CD4-positive, alpha-beta T cell (primary cell): ENCODE measurements at places on chromosomes 12 and 14. TPM values are rescaled to one million over a fixed set of nuclear protein-coding genes. Genes with fewer than 3 reads are reported as not detected.

The PDZRN4 gene
- total RNA-seq, result not detected

DNA sequence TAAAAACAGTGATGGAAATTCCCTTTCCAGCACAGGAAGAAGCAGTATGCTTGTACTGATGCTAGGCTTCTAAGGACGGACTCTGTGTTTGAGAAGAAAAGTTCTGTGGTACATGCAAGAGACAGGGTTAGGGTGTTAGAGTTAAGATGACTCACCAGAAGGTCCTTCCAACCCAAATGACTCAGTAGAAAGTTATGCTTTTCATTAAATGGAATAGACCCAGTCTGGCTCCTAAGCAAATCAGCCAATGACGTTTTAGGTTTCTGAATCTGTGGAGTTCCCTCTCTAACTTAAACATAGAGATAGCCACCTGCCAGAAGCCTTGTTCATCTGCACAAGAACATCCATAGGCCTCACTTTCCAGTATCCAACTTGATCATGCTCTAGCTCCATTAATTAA, 5.7 kb downstream of the PTHLH start:
- H3K27me3 ChIP-seq, result peaks cover 39% of the 10 kb centered on the region
- H3K36me3 ChIP-seq, result no peaks in the 10 kb centered on the region
- H3K4me1 ChIP-seq, result peaks cover 14% of the 10 kb centered on the region
- no peak for DNase-seq

DNA sequence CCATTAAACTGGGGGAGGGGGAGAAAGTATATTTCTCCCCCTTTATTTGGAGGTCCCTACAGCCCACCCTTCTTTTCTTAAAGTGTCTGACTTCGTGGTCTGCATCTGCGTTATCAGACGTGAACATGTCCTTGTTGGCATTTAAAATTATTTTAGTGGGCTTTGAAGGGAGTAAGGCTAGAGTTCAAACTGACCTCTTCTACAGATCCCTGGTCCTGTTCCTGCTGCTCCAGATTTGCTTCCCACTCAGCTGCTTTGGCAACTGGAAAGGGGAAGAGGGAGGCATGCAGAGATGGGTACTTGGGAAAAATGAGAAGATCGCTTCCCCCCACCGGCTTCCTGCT, 611 bp upstream of the SIX6 start:
- H3K36me3 ChIP-seq, result no peaks in the 10 kb centered on the region
- peaks cover 97% of the 10 kb centered on the region for H3K27me3 ChIP-seq
- peaks cover 30% of the 10 kb centered on the region for H3K4me1 ChIP-seq

The PIWIL1 gene
- not detected for total RNA-seq

- H3K27ac ChIP-seq, result no peak overlapping the region
- H3K36me3 ChIP-seq, result no peaks in the 10 kb centered on the region
- no peak for DNase-seq
- H3K4me3 ChIP-seq, result no peak overlapping the region
Observed at GRCh38 chr12:5395443-5396271, 36.3 kb upstream of the NTF3 start.

The ACTR6 gene
- total RNA-seq, result 21.3 TPM

GRCh38 chr14:30966415-30967363, 58.8 kb upstream of the AP4S1 start:
- no peak for DNase-seq
- no peaks in the 10 kb centered on the region for H3K27me3 ChIP-seq
- H3K27ac ChIP-seq, result no peak overlapping the region
- peaks cover 14% of the 10 kb centered on the region for H3K36me3 ChIP-seq

DNA sequence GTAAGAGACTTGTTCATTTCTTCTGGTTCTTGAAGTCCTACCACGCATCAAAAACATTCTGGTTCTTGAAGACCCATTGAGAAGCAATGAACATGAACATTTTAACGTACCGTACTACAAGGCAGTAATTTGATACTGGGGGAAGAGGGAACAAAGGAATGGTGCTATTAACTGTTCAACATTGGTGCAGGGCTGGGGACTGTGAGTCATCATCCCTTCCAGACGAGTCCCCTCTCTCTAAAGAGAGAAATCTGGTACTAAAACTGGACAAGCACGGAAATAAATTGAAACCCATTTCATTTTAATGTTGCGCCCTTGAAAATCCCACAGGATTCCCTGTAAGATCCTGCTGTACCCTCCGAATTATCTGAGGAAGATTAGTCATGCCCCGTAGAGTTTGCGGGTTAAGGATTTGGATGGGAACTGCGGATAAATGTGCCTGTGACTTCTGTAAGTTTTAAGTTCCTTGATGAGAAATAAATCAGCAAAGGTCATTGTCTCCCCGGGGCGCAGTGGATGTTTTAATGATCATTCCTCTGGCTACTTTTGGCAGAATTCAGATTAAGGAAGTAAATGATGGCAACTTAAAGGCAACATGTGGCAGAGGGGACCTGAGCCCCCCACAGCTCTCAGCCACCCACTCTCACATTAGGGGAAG, 78.6 kb downstream of the KCNK13 start:
- no peaks in the 10 kb centered on the region for H3K4me1 ChIP-seq
- no peak overlapping the region for H3K4me3 ChIP-seq
- H3K27ac ChIP-seq, result no peak overlapping the region
- no peaks in the 10 kb centered on the region for H3K36me3 ChIP-seq

DNA sequence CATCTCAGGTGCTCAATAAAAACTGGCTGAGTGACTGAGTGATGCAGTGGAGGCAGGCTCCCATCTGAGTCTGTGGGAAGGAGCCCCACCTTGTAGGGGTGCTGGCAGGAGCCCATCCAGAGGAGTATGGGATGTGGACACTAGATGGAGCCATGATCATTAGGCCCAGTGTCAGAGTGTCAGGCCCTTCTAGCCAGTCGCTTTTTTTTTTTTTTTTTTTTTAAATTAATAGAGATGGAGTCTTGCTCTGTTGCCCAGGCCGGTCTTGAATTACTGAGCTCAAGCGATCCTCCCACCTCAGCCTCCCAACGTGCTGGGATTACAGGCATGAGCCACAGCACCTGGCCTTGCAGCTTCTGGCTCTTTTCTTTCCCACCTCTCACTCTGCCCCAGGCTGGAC, 11.5 kb downstream of the RITA1 start:
- no peak overlapping the region for H3K27ac ChIP-seq
- peaks cover 6% of the 10 kb centered on the region for H3K4me1 ChIP-seq
- peak; percentile 54 for DNase-seq
- H3K4me3 ChIP-seq, result no peak overlapping the region
- H3K27me3 ChIP-seq, result no peaks in the 10 kb centered on the region
- peaks cover 3% of the 10 kb centered on the region for H3K36me3 ChIP-seq

DNA sequence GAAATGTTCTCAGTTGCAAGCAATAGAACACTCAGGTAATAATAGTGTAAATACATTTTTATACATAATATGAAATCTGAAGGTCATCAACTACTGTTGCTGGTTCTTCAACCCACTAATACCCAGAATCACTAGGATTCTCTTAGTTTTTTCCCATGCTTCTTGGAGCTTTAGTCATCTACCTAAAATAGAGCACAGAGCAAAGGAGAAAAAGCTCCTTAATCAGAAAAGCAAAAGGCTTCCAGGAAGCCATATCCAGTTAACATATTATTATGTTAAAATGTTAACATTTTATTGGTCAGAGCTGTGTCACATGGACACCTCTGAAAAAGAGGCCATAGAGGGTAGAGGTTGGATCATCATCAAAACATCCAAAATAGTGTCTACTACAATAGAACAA, 57.0 kb downstream of the CCER1 start:
- no peak overlapping the region for H3K4me3 ChIP-seq
- H3K4me1 ChIP-seq, result no peaks in the 10 kb centered on the region
- no peak for DNase-seq
- H3K27ac ChIP-seq, result no peak overlapping the region
- H3K27me3 ChIP-seq, result no peaks in the 10 kb centered on the region

DNA sequence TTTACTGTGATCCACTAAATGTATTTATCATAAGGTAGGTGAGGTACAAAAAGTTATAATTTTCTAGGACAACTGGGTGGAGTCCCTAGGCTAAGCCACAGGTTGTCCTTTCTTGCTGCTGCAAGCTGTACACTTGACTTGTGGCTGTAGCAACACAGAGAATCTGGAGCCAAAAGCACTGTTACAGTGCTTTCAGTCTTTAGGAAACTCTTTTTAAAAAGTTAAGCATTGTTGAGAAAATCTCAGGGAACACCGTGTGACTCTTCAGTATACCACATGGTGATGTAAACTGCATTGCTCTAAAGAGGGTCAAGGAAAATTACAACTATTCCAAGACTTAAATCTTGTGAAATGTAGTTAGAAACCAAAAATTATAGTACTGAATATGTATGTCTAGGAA, 11.4 kb downstream of the SLC15A5 start:
- no peaks in the 10 kb centered on the region for H3K27me3 ChIP-seq
- DNase-seq, result no peak
- H3K4me3 ChIP-seq, result no peak overlapping the region
- H3K27ac ChIP-seq, result no peak overlapping the region
